ENCODE measurements at places on chromosomes 3 and 15. TPM values are rescaled to one million over a fixed set of nuclear protein-coding genes. Genes with fewer than 3 reads are reported as not detected.

DNA sequence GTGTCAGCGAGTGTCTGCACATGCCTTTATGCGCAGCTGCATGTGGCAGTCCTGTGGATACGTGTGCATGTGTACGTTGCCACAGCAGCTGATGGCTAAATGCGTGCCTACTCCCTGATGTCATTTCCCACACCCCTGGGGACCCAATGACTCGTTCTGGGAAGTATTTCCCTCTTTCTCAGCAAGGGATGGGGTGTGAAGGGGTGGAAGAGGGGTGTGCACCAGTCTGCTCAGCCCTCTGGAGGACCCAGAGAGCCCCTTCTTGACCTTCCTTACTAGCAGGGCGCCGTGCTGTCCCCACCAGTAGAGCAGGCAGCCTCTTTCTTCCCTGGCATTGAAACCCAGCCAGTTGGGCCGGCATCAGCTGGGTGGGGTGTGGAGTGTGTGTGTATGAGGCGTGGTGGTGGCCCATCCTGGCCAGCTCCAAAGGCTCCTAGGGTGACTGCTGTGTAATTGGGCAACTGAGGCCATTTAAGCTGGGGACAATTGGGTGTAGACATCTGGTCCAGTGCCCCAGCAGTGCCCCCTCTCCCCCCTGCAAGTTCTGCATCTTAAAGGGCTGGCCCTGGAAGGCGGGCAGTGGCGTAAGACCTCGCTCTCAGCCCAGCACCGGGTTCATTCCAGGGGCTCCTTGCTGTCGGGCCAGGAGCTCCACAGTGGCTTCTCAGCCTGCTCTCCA, 19.2 kb downstream of the SNX33 start:
- peaks cover 13% of the 10 kb centered on the region for H3K4me1 ChIP-seq
- H3K27ac ChIP-seq, result peak overlapping the region; percentile 65
- DNase-seq, result peak; percentile 78
- no peaks in the 10 kb centered on the region for H3K27me3 ChIP-seq

- no peak overlapping the region for H3K4me3 ChIP-seq
- H3K4me1 ChIP-seq, result peaks cover 4% of the 10 kb centered on the region
- H3K36me3 ChIP-seq, result no peaks in the 10 kb centered on the region
- H3K27ac ChIP-seq, result no peak overlapping the region
Measured at GRCh38 chr3:112138219-112138969, 5.3 kb upstream of the GCSAM start.

GRCh38 chr15:51065261-51065660, 29.4 kb downstream of the TNFAIP8L3 start:
- no peak overlapping the region for H3K4me3 ChIP-seq
- H3K27ac ChIP-seq, result no peak overlapping the region
- H3K27me3 ChIP-seq, result no peaks in the 10 kb centered on the region
- no peaks in the 10 kb centered on the region for H3K36me3 ChIP-seq
- H3K4me1 ChIP-seq, result no peaks in the 10 kb centered on the region

GRCh38 chr3:56320883-56321282, 147.4 kb downstream of the ERC2 start:
- no peaks in the 10 kb centered on the region for H3K4me1 ChIP-seq
- H3K27ac ChIP-seq, result no peak overlapping the region

GRCh38 chr3:12165909-12166308, 7.2 kb upstream of the TIMP4 start:
- H3K4me1 ChIP-seq, result no peaks in the 10 kb centered on the region
- no peak overlapping the region for H3K4me3 ChIP-seq
- no peak overlapping the region for H3K27ac ChIP-seq
- no peaks in the 10 kb centered on the region for H3K27me3 ChIP-seq
- DNase-seq, result no peak

GRCh38 chr3:123416647-123417046, 32.2 kb downstream of the ADCY5 start:
- H3K4me1 ChIP-seq, result no peaks in the 10 kb centered on the region
- H3K36me3 ChIP-seq, result no peaks in the 10 kb centered on the region
- H3K27ac ChIP-seq, result no peak overlapping the region
- no peaks in the 10 kb centered on the region for H3K27me3 ChIP-seq
- no peak for DNase-seq

- H3K4me1 ChIP-seq, result no peaks in the 10 kb centered on the region
- H3K27me3 ChIP-seq, result no peaks in the 10 kb centered on the region
- DNase-seq, result no peak
Measured at GRCh38 chr3:175187586-175187985, 328.5 kb downstream of the NAALADL2 start.

DNA sequence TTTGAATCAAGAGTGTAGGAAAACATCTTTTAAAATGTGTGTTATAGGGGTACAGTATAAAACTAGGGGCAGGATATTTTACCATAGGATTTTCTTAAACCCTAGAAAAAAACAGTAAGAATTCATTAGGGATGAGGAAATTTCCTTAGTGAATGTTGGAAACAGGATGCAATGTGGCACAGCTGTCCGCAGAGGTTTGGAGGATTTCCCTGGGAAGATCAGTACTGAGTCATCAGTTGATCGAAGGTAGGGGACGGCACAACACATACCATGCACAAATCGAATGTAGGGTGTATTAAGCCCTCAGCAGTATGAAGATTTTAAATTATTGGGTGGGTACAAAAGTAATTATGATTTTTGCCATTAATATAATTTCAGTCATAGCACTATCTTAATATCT, 49.9 kb downstream of the FNDC3B start:
- peaks cover 49% of the 10 kb centered on the region for H3K4me1 ChIP-seq
- H3K27me3 ChIP-seq, result no peaks in the 10 kb centered on the region
- H3K36me3 ChIP-seq, result no peaks in the 10 kb centered on the region
- no peak overlapping the region for H3K27ac ChIP-seq
- H3K4me3 ChIP-seq, result no peak overlapping the region
- DNase-seq, result no peak

DNA sequence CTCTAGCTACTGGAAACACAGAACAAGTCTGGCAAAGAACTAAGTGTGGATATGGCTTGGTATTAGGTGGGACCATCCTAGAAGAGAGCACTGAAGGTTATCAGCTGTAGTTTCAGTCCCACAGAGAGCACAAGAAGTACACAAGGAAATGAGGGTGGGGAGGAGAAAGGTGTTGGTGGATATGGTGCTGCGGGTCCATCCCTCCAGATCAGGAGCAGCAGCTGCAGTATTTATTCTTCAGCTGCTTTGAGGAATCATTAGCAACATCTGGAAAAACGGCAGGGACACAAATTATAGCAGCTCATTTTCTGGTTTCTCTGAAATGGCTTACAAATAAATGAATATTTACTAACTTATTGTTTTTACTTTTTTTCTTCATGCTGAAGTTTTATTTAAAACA, 29.0 kb downstream of the CD80 start:
- DNase-seq, result no peak
- no peaks in the 10 kb centered on the region for H3K27me3 ChIP-seq

DNA sequence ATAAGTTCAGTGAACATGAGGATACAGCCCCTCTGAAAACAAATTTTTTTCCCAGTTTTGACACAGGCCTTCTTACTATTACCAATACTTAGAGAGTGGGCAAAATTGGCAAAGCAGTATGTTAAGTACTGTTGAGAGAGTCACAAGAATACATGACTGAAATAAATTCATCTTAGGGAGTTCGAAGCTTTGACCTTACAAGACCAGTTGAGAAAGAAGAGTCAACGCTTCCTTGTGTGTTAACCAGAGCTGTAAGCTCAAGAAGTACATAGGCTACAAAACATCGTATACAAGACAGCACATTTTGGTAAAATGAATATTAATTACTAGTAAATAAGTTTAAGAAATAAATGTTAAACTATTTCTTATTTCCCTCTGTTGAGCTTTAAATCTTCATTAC, 164.4 kb upstream of the RORA start:
- peaks cover 17% of the 10 kb centered on the region for H3K4me1 ChIP-seq
- DNase-seq, result no peak
- H3K36me3 ChIP-seq, result no peaks in the 10 kb centered on the region
- no peaks in the 10 kb centered on the region for H3K27me3 ChIP-seq
- H3K27ac ChIP-seq, result peak overlapping the region; percentile 61

DNA sequence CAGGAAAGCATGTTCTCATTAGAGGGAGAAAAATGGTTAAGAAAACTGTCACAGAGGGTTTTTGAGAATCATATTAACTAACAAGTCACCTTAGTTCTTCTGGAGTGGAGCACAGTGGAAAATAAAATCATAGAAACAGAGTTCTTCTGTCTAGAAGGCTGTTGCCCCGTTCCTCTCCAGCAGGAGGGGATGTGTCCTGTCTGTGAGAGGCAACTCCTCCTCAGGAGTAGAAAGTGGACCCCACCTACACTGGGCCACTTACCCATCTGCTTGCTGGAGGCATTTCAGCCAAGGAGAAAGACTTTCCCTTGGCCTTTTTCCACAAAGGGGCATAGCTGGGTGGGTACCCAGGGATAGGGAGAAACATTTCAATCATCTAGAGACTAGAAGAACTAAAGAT, 106.6 kb downstream of the SSR3 start:
- no peak for DNase-seq
- no peaks in the 10 kb centered on the region for H3K36me3 ChIP-seq
- no peak overlapping the region for H3K4me3 ChIP-seq
- no peaks in the 10 kb centered on the region for H3K4me1 ChIP-seq
- no peaks in the 10 kb centered on the region for H3K27me3 ChIP-seq
- H3K27ac ChIP-seq, result no peak overlapping the region

GRCh38 chr3:153897025-153897723, 224.0 kb upstream of the ARHGEF26 start:
- H3K4me1 ChIP-seq, result no peaks in the 10 kb centered on the region
- no peak for DNase-seq
- no peak overlapping the region for H3K27ac ChIP-seq
- no peak overlapping the region for H3K4me3 ChIP-seq
- H3K27me3 ChIP-seq, result no peaks in the 10 kb centered on the region

- H3K27ac ChIP-seq, result no peak overlapping the region
- H3K36me3 ChIP-seq, result no peaks in the 10 kb centered on the region
- no peaks in the 10 kb centered on the region for H3K27me3 ChIP-seq
- H3K4me3 ChIP-seq, result peak overlapping the region; percentile 51
Measured at GRCh38 chr15:56806148-56806536, 72.8 kb upstream of the ZNF280D start.

DNA sequence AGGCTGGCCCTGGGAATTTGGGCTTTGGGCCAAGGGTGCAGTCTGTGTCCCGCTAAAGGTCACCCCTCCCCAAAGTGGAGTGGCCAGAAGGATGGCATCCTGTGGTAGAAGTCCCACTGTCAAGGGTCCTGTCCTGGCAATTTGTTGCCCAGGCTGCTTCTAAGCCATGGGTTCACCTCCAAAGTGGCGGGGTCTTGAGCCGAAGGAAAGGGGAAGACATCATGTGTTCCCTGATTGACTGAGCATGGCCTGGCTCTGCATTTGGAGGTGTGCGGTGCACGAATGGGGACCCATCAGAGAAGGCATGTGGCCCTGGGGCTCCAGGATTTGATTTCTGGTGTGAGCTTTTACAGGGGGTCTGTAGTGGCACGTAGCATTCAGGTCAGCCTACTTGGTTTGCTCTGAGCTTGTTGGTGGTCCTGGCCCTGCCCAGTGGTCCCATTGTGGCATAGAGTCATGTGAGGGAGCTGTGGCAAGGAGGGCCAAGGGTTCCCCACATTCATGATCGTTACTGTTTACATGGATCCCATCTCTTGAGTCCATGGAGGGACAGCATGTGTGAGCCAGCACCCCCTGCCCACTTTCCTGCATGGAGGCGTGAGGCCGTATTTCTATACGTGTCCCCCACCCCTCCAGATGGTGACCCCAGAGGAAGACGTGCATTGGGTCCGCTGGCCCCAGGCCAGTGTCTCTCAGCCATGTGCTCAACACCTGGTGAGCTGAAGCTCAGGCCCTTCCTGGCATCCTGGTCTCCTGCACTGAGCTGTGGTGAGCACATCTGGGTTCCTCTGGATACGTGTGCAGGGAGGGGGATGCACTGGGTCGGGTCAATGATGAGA, 225.1 kb downstream of the SNRPN start:
- no peak overlapping the region for H3K4me3 ChIP-seq
- H3K4me1 ChIP-seq, result no peaks in the 10 kb centered on the region

The TM6SF1 gene
- polyA plus RNA-seq, result 17.5 TPM

The ARGFX gene
- not detected for polyA plus RNA-seq

The EEFSEC gene
- polyA plus RNA-seq, result 10.7 TPM

The TAGLN3 gene
- polyA plus RNA-seq, result 0.21 TPM

The PLS1 gene
- 2.2 TPM for polyA plus RNA-seq

The SCAMP5 gene
- 0.16 TPM for polyA plus RNA-seq

The CCDC39 gene
- 0.03 TPM for polyA plus RNA-seq

The UBR1 gene
- polyA plus RNA-seq, result 4.8 TPM

The APEH gene
- polyA plus RNA-seq, result 89.1 TPM

The TEX55 gene
- polyA plus RNA-seq, result not detected

The GPR171 gene
- not detected for polyA plus RNA-seq
